ENCODE measurements at places on chromosomes 3 and 15.

DNA sequence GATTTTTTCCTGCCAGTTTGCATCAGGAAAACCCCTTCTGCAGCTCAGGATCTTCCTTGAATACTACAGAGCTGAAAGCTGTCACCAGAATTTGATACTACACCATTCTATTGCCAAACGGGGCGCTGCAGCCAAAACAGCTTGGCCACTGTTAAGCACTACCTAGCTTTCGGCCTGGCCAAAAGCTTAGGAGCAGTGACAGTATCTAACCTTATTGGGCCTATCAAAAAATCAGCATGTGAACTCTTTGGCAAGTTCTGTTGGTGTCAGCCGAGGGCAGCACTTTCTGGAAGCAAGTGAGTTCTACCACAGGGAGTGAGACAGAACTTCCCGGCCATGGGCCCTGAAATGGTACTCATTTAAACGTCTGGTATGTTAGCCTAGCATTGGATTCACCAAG, 16.1 kb upstream of the GYG1 start:
- DNase-seq: no peak

DNA sequence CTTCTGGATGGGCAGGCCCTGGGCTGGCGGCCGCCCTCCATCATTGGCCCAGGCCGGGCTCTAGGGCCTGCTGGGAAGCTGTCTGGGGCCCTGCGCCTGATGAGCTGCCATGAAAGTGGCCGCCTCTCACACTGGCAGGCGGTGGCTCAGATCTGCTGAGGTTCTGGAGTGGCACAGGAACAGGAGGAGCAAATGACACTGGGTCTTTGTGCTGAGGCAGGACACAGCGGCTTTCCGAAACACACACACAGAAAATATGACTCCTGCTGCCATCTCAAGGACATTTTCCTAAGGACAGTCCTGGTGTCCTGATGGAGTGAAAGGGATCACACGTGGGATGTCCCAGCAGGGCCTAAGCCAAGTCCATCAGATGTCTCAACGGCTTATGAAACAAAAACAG, 103.5 kb downstream of the NUP210 start:
- DNase-seq: no peak

- no peak for DNase-seq
Observed at GRCh38 chr3:130795396-130795795, 48.8 kb upstream of the PIK3R4 start.

DNA sequence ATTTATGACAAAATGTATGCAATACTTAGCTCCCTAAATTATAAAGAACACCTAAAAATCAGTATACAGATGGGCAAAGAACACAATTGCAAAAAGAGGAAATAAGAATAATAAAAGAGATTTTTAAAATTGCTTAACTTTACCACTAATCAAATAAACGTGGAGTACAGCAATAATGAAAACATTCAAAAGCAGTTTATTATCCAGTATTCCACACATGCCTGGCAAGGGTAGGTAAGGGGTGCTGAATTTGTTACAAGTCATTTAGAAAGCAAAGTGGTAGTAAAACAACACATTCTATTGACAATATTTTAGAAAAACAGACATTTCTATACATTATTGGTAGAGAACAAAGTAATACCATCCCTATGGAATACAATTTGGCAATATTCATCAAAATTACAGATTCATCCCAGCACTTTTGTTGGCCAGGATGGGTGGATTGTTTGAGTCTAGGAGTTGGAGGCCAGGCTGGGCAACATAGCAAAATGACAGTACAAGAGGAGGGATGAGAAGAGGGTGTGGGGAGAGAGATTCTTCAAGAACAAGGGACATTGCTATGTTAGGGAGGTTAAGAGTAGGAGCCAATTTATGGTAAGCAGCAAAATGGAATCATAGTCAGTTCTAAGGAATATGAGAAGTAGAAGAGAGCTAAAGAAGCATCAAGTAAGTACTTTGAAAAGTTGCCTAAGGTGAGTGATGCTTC, 3.7 kb upstream of the ACKR4 start:
- DNase-seq: no peak

GRCh38 chr15:64483749-64484148, 23.4 kb downstream of the ZNF609 start:
- DNase-seq: no peak

- no peak for DNase-seq
Observed at GRCh38 chr3:142115867-142116668, 33.3 kb downstream of the TFDP2 start.

- DNase-seq: no peak
Observed at GRCh38 chr15:41254560-41254959, 23.5 kb downstream of the CHP1 start.

DNA sequence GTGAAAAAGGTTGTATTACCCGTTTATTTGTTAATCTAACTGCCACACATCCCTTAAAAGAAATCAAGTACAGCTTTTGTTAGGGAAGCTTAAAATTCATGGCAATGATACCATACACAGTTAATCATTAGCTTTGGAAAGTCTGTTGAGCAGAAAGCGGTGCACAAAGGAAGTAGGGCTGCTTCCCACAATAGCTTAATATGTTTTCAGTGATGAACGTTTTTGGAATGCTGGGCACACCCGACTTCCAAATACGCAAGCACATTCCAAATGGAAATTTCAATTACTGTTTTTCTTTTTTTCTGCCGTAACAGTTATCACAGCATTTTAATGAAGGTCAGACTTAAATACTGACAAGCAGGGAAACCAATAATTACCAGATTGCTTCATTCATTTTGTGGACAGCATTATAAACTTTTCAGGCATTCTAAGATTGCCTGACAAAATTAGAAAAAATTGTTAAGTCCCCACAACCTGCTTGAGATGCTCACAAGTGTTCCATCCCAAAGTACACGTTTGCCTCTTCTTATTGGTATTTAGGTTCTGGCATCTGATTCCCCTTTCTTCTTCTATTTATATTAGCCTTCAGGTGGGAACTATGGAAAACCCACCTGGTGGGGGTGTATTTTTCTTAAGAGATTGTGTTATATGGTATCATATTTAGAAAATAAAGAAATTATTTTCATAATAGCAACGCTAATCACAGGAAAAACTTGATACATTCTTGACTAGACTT, 1.1 kb upstream of the ECT2 start:
- no peak for DNase-seq

DNA sequence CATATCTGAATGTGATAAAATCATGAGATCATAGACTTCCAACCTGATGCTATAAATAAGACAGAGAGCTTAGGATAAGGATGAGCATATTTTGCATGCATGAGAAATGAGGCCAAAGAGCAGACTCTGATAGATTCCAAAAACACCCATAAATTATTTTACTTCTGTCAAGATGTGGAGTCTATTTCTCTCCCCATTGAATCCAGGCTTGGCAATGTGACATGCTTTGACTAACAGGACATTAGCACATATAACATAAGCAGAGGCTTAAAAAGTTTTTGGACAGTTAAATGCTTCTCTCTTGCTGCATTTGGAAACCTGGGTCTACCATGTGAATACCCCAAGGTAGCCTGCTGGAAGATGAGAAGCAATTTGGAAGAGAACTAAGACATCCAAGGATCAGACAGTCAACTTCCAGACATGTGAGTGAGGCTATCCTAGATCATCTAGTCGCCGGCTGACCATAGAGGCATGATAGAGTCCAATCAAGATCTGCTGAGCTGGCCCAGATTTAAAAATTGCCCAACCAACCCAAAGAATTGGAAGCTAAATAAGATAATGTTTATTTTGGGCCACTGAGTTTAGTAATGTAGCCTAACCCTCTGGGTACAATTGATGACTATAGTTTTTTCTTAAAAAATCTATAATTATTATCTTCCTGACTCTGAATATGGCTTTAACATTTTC, 30.3 kb downstream of the MYLK start:
- no peak for DNase-seq

GRCh38 chr3:58062472-58062871, 54.2 kb downstream of the FLNB start:
- DNase-seq: no peak

- peak; percentile 39 for DNase-seq
Observed at GRCh38 chr3:151210676-151211381, 7.8 kb upstream of the GPR171 start.

- DNase-seq: no peak
Observed at GRCh38 chr3:11610044-11610671, 33.6 kb downstream of the VGLL4 start.

GRCh38 chr3:160676547-160677303, at the start of gene ARL14:
ARL14 (plus strand) TSS chr3:160677160; CDS start chr3:160677347, 187 bp downstream.
- DNase-seq: no peak

DNA sequence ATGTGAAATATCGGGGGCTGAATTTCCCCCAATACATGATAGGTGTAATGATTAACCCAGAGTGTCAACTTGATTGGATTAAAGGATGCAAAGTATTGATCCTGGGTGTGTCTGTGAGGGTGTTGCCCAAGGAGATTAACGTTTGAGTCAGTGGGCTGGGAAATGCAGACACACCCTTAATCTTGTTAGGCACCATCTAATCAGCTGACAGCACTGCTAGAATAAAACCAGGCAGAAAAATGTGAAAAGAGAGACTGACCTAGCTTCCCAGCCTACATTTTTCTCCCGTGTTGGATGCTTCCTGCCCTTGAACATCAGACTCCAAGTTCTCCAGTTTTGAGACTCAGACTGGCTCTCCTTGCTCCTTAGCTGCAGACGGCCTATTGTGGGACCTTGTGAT, 247.8 kb downstream of the OTOL1 start:
- DNase-seq: no peak

GRCh38 chr15:48855501-48856440, 22.2 kb upstream of the EID1 start:
- no peak for DNase-seq

GRCh38 chr3:9008550-9009255, 45.4 kb upstream of the RAD18 start:
- DNase-seq: no peak

DNA sequence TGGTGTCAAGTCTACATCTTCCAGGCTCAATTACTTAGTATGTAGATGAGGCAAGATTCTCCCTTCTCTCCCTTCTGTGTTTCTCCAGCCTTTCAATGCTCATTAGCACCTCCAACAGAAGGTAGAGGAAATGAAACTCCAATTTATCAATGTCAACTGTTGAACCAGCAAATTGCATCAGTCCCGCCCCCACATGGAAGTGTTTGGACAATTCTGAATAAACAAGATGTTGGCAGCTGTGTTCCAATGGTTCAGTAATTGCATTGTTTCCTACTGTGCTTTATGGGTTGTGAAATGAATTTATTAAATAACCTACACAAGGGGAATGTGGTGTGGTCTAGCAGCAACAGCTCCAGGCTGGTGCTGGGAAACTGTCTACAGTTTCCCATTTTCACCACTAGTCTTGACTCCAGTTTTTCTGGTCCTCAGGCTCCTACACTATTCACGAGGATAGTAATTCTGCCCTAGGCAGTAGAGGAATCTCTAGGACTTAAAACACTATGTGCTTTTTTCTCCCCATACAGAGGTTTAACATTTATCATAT, 91.9 kb downstream of the MB21D2 start:
- DNase-seq: no peak

- DNase-seq: no peak
Observed at GRCh38 chr3:33597257-33597689, 120.8 kb downstream of the CLASP2 start.

- peak; percentile 24 for DNase-seq
Observed at GRCh38 chr3:46348823-46349482, 5.0 kb upstream of the CCR2 start.

- peak; percentile 69 for DNase-seq
Observed at GRCh38 chr3:112984485-112984884, 6.3 kb upstream of the GTPBP8 start.

DNA sequence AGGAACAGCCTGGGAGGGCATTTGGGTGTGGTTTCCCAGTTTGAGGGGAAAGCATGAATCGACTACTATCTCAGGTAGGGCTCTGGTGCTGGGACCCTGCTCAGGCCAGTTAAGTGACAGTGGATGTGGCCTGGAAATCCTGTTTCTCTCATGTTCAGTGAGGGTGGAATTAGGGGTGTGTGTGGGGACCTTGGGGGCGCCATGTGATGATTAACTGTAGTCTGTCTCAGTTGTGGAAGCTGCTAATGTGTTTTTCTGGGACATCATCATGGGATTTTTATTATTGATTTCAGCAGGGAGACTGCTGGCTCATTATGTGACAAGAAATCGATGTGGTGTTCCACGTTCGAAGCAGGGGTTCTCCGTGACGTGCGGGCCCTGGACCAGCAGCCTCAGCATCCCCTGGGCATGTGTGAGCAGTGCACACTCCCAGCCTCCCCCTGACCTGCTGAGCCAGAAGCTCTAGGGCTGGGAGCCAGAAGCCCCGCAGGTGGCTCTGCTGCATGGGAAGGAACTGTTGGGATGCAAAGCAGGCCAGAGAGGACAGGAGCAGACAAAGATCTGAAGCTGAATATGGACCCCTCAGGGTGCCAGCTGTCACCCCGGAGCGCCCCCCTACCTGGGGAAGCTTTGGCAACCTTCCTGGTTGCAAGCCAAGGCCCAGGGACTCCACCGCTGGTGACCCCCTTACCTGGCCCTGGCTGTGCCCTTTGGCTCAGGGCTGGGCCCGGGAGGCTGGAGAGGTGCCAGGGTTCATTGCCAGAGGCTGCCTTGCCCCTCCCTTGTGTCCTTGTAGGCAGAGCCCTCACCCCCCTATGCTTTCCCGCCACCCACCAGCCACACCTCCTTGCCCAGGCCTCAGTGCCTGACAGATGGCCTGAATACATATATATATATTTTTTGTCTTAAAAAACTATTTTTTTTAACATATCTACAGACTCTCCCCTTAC, 149.8 kb downstream of the APBA2 start:
- DNase-seq: no peak

DNA sequence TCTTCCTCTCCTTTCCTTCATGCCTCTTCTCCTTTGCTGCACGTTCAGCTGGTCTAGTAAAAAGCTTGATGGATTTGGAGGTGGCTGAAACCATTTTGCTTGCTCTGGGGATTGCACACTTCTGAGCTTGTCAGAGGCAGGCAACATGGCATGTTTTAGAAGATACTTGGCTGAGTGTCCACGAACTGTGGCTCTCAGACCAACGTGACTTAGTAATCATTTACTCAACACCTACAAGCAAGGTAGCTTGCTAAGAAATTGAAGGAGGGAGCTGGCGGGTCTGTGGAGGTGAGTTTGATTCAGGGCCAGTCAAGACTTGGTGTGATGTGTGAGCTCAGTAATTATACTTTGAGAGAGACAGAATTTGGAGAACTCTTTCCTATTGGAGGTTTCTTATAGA, 196.0 kb downstream of the LPP start:
- DNase-seq: no peak

DNA sequence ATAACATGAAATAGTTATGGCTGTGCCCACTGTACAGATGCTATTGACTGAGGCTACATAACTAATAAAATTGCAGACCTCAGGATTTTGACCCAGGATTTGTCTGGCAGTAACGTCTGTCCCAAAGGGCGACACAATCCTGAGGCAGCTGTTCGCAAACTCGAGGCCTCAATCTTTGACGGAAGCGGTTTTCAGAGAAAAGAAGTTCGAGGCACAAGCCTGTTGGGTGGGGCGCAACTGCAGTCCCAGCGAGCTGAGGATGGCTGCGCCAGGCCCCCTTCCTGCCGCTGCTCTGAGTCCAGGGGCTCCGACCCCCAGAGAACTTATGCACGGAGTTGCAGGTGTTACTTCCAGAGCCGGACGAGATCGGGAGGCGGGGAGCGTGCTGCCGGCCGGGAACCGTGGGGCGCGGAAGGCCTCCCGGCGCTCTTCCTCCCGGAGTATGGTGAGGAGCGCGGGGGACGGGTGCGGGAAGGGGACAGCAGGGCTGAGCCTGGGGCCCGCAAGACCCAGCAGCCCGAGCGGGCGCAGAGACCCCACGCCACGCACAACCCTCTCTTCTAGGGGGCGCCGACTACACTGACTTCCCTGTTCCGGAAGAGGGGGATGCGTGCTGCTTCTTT, at the start of gene PARP15:
PARP15 (plus strand) TSS at position 242 of the 623 bp plus-strand sequence; CDS start at position 260, 18 bp downstream.
- peak; percentile 69 for DNase-seq

GRCh38 chr3:27844052-27844675, 122.0 kb upstream of the EOMES start:
- DNase-seq: no peak

All from CD4-positive, alpha-beta T cell treated with Interleukin-17A for 4 hours (primary cell).